ENCODE measurements at places on chromosomes 7 and 10. TPM values are rescaled to one million over a fixed set of nuclear protein-coding genes. Genes with fewer than 3 reads are reported as not detected.

Gene CALCR
- polyA plus RNA-seq, result 3.6 TPM

Gene CLDN4
- polyA plus RNA-seq, result 0.09 TPM

Gene PRSS2
- polyA plus RNA-seq, result not detected

Gene C10orf105
- polyA plus RNA-seq, result 0.11 TPM

Gene C10orf53
- not detected for polyA plus RNA-seq

Gene CPA4
- polyA plus RNA-seq, result 8.9 TPM

Gene GPRIN2
- 7.1 TPM for polyA plus RNA-seq

Gene OR6B1
- polyA plus RNA-seq, result not detected

Gene ZNF239
- 8.2 TPM for polyA plus RNA-seq

Gene PRKRIP1
- 114 TPM for polyA plus RNA-seq

Gene SLC35G1
- 3.5 TPM for polyA plus RNA-seq

Gene NPS
- not detected for polyA plus RNA-seq

Gene UNCX
- 1.6 TPM for polyA plus RNA-seq

Gene PLEKHA8
- 43.1 TPM for polyA plus RNA-seq

Gene C10orf62
- not detected for polyA plus RNA-seq

Gene CALML5
- polyA plus RNA-seq, result not detected

Gene SORCS1
- polyA plus RNA-seq, result 27.0 TPM

Gene C7orf25
- polyA plus RNA-seq, result 3.9 TPM

Gene LDB3
- not detected for polyA plus RNA-seq

Gene LRGUK
- polyA plus RNA-seq, result 3.7 TPM

Gene C10orf67
- polyA plus RNA-seq, result 0.48 TPM
